Thoracic aorta (tissue), 2 donors: ENCODE measurements at places on chromosomes 16 and 17. TPM values are rescaled to one million over a fixed set of nuclear protein-coding genes. Genes with fewer than 3 reads are reported as not detected.
A peak's percentile ranks its signal among the peaks of the same experiment; 100 is the strongest.

DNA sequence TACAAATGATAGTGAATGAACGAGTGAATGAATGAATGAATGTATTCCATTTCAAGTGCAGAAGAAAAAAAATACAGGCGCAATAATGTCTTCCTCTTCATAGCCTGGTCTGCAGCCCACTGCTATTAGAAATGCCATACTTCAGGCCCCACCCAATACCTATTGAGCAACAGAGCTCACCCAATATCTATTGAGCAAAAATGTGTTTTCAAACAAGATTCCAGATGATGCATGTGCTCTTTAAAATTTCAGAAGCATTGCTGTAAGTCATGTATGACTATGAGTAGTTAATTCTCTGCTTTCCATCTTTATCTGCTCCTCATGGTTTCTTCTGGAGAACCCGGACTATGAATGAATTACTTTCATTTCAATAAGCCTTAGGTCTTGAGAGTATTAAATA is 308.2 kb downstream of the XYLT1 start:
- DNase-seq, result no peak

DNA sequence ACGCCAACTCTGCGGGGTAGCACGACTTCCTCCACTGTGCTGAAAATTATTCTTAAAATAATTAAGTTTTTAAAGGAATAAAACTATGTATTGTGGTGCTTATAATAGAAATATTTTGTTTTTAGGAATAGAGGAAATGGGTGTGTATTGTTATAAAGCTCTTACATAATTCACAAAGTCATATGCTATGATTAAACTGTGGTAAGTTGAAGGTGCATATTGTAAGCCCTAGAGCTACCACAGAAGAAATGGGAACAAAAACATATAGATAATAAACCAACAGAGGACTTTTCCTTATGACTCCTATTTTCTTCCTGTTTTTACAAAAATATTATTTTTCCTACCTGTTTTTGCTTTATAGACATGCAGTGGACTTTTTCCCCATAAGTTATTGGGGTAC is 4.3 kb upstream of the SLFN11 start:
- DNase-seq, result no peak

DNA sequence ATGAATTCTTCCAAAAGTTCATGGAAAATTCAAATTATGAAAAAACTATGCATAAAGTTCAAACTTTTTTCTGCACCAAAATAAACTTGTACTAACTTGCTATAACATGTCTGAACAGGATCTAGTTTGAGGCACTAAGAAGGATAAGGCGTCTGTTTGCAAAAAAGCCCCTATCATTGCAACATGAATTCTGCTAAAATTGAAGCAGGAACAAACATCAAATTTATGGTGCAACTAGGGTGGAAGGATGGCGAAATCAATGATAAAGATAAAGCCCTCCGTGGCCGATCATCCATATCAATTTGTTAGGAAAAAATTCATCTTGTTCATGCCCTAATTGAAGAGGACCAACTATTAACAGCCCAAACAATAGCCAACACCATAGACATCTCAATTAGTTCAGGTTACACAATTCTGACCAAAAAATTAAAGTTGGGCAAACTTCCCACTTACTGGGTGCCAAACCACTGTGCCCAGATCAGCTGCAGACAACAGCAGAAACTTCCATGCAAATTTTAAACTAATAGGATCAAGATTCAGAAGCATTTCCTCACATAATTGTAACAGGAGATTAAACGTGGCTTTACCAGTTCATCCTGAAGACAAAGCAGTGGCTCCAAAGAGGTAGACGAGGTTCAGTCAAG is 12.9 kb downstream of the IL21R start:
- DNase-seq, result no peak

EFCAB13 gene
- 8.1 TPM for total RNA-seq

DNA sequence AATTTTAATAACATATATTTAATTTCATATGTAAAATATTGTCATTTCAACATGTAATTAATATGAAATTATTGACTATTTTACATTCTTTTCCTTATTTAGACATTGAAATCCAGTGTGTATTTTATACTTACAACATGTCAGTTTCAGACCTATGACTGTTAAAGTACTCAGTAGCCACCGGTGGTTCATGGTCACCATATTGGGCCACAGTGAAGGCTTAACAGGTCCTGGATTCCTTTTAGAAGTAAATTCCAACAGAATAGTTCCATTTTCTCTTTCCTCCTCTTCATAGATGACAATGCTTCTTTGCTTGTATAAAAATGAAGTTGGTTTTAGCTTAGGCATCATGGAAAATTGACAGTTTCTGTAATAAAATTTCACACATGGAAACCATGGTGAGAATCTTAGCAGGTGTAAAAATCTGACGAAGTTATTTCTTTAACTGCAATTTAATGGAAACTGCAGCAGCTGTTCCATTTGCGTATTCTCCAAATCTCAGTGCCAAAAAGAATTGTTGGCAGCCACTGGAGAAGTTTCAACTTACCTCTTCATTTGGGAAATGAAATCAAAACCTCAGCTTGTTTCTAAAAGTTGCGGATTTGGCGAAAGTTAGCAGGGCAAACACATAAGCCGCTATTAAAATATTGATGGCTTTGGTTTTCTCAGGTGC is 231.1 kb downstream of the CDH13 start:
- DNase-seq, result no peak

CBLN1 gene
- total RNA-seq, result not detected

DYNLL2 gene
- total RNA-seq, result 28.5 TPM

GRCh38 chr17:7220593-7221277 is 997 bp downstream of the ACADVL start:
- DNase-seq, result no peak

- DNase-seq, result no peak
These were observed 13.7 kb downstream of the ALOX15B start for GRCh38 chr17:8052256-8053252.

CLEC10A gene
- 3.2 TPM for total RNA-seq

- DNase-seq, result no peak
These were observed 14.4 kb upstream of the FBXO47 start for GRCh38 chr17:38981636-38982035.

- no peak for DNase-seq
These were observed 11.5 kb upstream of the BAHCC1 start for GRCh38 chr17:81383504-81384421.

SMG6 gene
- 82.9 TPM for total RNA-seq

- no peak for DNase-seq
These were observed 537.1 kb upstream of the EEF2KMT start for GRCh38 chr16:5634666-5635180.

DNA sequence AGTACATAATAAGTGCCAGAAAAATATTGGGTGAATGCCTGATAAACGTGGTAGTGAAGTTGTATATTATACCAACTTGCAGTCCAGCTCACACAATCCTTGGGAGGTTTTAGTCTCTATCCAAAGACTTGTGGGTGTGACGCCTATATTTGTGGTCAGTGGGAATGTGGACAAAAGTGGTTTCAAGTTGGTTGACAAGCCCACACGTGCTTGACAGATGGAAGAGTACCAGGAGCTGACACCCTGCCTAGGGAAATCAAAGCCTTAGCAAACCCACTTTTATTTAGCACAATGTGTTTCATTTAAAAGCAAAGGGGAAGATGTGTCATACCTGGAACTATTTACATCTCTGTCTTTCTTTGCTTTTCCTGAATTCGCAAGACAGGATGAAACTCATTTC is 79.0 kb downstream of the CA10 start:
- no peak for DNase-seq

- no peak for DNase-seq
These were observed 526 bp downstream of the MRPS23 start for GRCh38 chr17:57849163-57849873.

- peak; percentile 3 for DNase-seq
These were observed 217.3 kb upstream of the ERCC4 start for GRCh38 chr16:13702614-13703013.

GRCh38 chr17:51617986-51618385 is 357.6 kb downstream of the UTP18 start:
- no peak for DNase-seq
